Bronchial epithelial cell (primary cell): ENCODE measurements at places on chromosomes 3 and 15.

GRCh38 chr3:56536735-56537134 lies 20.2 kb upstream of the CCDC66 start:
- DNase-seq, result no peak

DNA sequence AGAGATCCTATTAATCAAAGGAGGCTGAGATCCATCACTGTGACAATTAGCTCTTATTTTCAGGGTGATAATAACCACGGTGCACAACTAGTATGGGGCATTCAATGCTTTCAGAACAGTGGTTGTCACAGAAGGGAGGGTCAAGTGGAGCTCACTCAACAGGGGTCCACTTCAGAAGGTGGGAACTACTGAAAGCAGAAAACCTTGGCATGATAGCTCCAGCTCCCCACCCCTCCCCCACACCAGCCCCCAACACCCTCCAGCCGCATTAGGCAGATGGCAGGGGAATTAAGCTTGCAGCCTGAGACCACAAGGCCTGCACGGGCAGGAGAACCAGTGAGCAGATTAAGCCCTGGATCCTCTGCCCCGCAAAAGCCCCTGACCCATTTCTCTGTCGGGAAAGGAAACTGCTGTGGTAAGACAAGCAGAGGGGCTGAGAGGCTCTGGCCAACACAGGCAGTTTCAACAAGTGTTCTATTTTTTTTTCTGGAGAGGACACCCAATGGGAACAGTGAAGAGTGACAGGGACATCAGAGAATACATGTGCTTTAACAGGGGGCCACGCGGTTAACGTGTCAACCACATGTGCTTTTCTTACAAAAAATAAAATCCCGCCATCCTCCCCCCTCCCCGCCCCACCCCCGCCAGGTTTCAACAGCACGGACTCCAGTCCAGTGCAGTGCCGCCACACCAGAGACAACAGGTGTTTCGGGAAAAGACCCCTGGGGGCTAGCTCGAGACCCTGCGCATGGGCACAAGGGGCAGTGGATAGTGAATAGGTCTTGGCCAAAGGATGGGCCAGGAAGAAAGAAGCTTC lies 997 bp downstream of the FYCO1 start:
- DNase-seq, result no peak

DNA sequence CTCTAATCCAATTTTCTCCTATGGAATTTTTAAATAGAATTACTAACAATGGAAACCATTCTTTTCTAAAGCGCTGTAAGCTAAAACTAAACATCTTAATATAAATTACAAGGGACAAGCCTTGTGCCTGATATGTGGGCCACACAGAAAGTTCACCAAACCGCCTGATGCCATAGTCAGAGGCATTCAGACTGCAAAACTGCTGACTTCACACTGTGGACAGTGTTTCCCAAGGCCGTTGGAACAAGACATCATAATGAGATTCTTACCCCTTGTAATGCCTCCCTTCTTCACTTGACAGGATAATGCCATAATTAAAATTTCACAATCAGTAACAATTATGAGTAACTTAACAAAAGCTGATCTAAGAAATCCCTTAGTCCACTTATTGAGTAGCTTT lies 14.9 kb downstream of the SH3GL3 start:
- peak; percentile 13 for DNase-seq

DNA sequence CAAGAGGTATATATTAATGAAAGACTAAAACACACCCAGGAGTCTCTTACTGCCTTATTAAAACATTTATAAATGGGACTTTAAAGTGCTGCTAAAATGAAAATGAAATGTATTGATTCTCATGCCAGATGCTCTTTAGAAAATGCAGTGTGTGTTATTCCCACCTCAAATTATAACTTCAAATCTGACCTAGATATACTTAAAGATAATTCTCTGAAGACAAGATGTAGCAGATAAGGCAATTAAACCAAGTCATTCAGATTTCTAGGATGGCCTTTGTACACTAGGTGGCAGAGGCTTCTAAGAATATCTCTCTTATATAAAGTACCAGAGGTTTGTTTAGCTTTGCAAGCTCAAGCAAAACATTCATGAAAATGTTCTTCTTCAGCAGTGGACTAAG lies 26.9 kb upstream of the GOLGA8B start:
- peak; percentile 35 for DNase-seq

DNA sequence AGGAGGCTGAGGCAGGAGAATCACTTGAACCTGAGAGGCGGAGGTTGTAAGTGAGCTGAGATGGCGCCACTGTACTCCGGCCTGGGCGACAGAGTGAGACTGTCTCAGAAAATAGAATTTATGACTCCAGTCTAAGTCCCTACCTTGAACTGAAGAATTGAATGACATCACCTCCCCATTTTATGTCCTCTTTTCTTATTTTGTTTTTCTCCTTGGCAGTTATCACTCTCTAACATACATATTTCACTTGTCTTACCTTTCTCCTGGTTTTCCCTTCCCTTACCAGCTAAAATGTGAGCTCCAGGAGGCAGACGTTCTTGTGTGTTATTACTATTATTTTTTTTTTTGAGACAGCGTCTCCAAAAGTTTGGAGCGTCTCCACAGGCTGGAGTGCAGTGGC lies 7.6 kb downstream of the TATDN2 start:
- DNase-seq, result no peak

- DNase-seq, result no peak
These were observed 99.3 kb upstream of the RAD18 start for GRCh38 chr3:9062570-9062969.

DNA sequence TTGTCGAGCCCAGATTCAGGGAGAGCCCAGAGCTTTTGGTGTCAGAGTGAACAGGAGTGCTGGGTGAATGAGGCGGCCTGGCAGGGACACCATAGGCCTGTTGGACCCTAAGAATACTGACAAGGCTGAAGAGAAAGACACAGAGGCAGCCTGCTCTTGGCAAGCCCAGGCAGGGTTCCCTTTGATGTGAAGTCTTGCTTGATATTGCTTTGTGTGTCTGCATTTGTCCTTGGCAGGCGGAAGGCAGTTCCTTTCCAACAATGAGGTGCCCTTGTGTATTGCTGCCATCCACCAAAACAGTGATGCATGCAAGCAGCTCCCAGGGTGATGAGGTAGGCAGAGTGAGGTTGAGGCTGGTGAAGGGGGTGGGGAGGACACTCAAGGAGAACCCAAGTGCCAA lies 152.7 kb upstream of the TSC22D2 start:
- DNase-seq, result peak; percentile 75

GRCh38 chr3:18645619-18646018 lies 220.5 kb upstream of the SATB1 start:
- DNase-seq, result no peak

DNA sequence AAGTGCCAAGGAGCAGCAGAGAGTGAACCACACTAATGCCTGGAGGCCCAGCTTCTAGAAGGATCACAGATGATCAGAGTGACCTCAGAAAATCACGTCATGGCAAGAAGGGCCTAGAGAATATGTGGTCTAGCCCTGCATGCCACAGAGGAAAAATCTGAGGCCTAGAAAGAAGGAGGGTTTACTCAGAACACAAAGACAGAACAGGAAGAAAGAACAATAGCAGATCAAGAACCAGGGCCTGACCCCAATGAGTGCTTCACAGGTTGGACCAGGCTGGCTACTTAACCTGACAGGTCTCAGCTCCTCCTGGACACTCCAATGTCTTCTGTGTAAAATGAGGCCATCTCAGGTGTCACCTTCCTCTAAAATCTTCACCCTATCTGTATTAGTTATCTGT lies 14.2 kb downstream of the RAB6B start:
- DNase-seq, result no peak

DNA sequence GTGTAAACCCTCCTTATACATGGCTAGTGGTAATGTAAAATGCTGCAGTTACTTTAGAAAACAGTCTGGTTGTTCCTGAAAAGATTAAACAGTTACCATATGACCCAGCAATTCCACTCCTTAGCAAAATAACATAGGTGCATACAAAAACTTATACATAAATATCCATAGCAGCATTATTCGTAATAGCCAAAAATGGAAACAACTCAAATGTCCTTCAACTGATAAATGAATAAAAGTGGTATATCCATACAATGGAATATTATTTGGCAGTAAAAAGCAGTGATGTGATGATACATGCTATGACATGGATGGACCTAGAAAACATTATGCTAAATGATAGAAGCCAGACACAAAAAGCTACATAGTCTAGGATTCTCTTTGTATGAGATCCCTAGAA lies 31.6 kb upstream of the SIN3A start:
- no peak for DNase-seq

DNA sequence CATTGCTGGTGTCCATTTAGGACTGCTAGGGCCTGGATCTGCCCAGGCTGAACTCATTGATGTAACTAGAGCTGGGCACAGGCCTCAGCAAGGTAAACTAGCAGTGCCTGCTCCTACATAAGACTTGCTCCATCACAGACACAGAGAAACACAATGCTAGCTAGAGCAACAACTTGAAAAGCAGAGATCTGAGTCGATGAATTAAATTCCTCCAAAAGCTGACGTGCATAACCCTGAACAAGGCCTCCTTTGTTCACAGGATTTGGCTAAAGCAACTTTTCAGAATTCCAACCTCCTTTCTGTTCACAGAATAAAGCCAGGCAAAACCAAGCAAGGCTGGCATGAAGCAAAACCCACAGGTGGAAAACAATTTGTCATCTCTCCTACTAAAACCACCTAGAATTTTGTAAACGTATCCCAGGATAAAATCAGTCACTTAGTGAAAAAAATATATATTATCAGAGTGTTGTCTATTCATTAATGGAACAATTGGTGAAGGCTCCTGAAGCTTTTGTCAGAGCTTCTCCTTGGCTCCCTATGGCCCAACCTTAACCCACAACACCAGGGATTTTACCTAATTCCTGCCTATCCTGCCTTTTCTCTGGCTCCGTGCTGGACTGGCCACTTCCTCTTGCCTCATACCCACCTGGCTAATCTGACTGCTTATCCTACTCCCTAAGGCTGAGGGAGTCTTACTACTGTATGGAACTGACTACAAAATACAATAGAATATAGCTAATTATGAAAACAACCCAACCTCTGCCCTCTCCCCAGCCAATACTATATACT lies 39.9 kb downstream of the PLCH1 start:
- peak; percentile 20 for DNase-seq

DNA sequence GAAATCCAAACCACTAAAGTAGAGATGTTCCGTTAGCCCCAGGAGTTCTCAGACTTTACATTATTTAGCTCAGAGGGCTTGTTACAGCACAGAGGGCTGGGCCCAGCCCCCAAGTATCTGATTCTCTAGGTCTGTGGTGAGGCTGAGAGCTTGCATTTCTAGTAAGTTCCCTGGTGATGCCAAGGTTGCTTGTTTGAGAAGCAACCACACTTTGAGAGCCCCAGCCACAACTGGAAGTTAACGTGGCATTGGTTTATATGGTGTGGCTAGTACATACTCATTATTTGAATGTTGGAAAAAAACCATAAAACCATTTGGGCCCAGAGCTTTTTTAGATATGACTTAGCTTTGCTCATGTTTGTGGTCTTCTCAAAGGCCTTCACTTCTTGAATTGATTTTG lies 35.9 kb downstream of the PRR23E start:
- DNase-seq, result no peak

GRCh38 chr3:40116478-40117177 lies 192.9 kb upstream of the EIF1B start:
- DNase-seq, result peak; percentile 68

GRCh38 chr15:77180757-77181156 lies 109.8 kb upstream of the TSPAN3 start:
- peak; percentile 5 for DNase-seq

- DNase-seq, result peak; percentile 45
These were observed 77.0 kb upstream of the PRR23C start for GRCh38 chr3:139121513-139122220.

DNA sequence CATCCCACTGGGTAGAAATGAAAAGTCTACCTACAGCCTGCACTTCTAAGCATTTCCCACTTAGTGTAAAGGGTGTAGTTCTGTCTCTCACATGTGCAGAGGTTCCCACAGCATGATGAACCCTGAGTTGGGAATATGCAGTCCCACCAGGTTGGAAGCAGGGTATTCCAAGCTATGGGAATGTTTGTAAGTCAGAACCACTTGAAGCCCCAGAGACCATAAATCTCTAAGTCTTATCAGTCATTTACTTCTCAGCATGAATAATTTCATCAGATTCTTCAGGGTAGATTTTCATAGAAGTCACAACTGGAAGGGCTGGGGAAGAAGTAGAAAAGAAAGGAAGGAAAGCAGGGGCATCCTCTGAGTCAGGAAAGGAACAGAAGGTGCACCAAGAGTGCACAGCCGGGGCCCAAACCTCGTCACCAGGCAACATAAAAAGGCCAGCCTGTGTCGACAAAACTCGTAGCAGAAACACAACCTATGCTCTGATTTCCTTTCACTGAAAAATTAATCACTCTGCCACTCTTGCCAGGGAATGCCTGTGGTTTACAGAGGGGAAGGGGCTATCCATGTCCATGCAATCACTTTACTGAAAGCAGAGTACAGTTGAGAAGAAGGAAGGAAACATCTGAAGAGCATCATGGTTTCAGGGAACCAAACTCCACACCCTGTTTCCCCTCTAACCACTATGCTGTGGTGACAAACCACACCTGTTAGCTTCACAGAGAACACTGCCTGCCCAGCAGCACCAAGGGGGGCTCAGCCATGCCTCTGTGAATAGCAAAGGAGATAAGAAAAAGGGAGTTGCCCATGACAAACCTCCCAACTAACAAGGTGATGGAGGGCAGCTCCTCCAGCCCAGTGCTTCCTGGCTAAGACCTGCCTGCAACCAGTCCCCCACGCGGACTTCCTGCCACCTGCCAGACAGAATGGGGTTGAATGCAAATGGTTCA lies 40.5 kb downstream of the SH3BP5 start:
- DNase-seq, result no peak

GRCh38 chr15:101045835-101046691 lies 126.9 kb downstream of the LRRK1 start:
- DNase-seq, result no peak

DNA sequence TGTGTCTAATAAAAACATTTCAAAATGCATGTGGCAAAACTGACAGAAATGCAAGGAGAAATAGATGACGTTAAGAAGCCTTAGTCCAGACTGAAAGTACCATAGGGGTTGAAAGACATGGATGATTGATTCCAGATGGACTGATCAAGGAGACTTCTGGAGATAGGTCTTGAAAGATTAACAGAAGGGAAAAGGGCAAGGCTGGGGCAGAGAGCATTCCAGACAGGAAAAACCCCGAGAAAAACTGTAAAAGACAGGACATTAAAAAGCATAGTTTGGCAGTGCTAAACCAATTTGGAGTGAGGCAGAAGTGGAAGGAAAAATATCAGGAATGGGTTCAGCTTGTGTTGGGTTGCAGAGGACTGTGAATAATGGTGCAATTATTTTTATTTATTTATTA lies 375.2 kb upstream of the SGO1 start:
- DNase-seq, result no peak

- no peak for DNase-seq
These were observed 47.4 kb upstream of the MITF start for GRCh38 chr3:69691860-69692259.
